Activated CD8-positive, alpha-beta memory T cell treated with anti-CD3 and anti-CD28 coated beads for 4 hours (primary cell): ENCODE measurements at places on chromosomes 6 and 20.

DNA sequence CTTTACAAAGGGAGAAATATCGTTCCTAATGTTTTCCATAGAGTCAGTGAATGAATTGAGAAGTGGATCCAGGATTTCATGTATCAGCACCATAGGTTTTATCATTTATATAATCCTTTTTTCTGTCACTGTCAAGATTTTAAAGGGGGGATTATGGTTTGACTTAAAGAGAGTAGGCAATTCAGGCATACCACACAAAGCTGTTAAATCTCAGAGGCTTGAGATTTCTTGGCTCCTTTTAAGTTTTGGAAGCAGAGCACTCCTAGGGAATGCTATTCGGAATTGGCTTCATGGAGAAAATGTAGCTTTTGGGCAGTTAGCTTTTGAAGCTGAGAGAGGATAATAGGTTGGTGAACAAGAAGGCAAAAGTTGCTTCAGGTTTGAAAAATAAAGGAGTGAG, 274.7 kb downstream of the SOX4 start:
- DNase-seq: no peak

DNA sequence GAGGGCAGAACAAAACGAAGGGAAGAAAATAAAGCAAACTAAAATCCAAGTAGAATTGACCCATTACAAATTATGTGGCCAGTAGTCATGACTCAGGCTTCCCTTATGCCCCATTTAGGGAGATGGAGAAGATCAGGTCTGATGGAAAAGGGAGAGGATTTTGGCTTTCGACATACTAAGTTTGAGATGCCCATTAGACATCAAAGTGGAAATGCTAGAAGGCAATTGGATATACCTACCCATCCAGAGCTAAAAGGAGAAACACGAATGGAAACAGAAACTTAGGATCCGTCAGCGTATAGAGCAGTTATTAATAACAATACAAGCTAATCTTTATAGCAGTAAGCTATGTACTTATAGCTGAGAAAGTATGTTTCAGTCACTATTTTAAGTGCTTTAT, 4.8 kb downstream of the TRPC4AP start:
- no peak for DNase-seq

DNA sequence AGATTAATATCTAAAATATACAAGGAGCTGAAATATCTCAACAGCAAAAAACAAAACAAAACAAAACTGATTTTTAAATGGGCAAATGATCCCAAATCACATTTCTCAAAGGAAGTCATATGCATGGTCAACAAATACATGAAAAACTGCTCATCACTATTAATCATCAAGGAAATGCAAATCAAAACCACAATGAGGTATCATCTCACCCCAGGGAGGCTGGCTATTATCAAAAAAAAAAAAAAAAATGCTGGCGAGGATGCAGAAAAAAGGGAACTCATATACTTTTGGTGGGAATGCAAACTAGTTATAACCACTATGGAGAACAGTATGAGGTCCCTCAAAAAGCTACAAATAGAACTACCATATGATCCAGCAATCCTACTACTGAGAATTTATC, 34.6 kb downstream of the REPS1 start:
- no peak for DNase-seq

GRCh38 chr20:2084703-2085102, 16.9 kb upstream of the STK35 start:
- no peak for DNase-seq

GRCh38 chr6:43481591-43482236, 4.3 kb downstream of the TJAP1 start:
- DNase-seq: no peak

DNA sequence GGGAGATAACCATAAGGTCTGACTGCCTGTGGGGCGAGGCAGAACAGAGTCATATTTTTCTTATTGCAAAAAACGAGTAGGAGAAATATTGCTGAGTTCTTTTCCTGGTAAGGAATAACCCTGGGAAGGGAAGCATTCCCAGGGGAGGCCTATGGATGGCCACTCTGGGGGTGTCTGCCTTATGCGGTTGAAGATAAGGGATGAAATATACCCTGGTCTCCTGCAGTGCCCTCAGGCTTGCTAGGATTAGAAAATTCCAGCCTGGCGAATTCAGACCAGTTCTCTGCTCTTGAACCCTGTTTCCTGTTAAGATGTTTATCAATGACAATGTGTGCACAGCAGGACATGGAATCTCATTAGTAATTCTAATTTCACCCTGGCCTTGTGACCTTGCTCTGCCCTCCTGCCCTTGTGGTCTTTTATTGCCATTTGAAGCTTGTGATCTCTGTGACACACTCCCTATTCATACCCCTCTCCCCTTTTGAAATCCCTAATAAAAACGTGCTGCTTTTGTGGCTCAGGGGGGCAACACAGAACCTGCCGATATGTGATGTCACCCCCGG, 491.1 kb upstream of the EYS start:
- DNase-seq: no peak

DNA sequence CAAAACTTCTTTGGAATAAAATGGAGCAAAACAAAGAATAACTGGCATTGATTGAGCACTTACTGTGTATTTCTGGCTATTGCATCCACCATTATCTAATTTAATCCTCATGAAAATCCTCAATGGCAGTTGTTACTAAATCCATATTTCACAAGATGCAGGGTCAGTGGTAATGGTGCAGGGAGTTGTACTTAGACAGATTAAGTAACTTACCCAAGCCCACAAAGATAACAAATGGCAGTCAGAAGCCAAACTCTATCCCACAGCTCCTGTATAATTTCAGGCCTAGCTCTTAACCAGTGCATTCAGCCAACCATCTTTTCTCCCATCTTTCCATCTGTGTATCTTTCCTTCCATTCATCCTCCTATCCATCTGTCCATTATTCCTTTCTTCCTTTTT, 29.3 kb upstream of the SSTR4 start:
- no peak for DNase-seq

DNA sequence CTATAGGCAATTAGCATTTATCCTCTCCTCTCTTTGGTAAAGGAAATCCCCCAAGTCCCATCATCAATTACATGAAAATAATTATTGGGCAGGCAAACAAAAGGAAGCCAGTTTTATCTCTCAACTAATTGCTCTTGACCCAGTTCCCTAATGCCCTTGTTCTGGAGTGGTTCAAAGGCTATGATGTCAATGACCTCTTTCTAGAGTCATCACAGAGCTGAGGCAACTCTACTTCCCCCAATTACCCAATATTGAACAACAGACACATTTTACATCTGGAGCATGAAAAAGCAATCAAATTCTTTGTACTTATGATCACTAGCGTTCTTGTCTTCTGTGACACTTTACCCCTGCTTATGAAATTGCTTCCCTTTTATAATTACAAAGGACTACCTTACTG, 43.5 kb downstream of the NT5E start:
- DNase-seq: no peak

GRCh38 chr6:64482631-64483030, 847.0 kb downstream of the PHF3 start:
- no peak for DNase-seq

- DNase-seq: no peak
Measured at GRCh38 chr6:14673201-14673600, 555.6 kb downstream of the CD83 start.
